ENCODE measurements at places on chromosomes 5 and 9.

- DNase-seq = no peak
These were observed 230.5 kb downstream of the NSG2 start for GRCh38 chr5:174275959-174276358.

DNA sequence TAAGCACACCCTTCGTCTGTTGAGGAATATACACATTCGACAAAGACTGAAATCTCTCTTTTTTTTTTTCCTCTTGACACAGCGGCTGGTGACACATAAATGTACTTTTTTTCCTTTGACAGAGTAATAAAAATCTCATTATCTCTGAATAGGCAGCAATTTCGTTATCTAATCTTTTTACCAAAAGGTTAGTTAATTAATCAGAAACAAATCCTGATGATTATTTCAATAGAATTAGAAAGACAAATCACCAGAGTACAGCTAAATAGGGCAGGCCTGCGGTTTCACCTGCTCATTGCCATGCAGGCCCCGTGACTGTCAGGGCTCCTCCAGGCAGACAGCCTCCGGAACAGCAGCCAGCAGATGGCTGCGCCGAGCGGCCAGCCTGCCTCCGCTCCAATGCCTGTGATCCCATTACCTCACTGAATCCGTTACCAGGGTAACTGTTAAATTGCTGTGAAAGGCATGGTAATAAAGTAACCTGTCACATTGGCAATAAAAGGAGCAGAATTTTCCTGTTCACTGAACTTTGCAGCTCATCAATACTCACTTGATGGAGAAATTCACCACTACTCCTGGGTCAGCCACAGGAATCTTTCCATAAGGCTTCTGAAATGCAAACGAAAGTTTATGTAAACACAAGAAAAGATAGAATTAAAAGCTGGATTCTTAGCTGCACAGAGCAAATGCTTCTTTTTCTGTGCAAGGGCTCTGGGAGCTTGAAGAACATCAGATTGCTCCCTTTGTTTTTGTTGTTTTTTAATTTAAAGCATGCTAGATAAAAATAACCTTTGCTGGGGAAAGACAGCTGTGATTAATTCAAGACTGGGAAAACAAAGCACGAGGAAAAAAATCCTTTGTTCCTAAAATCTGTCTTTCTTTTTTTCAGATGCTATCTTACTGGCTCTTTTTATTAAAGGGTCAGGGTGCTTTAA, 666.4 kb upstream of the ZNF608 start:
- no peak for DNase-seq

DNA sequence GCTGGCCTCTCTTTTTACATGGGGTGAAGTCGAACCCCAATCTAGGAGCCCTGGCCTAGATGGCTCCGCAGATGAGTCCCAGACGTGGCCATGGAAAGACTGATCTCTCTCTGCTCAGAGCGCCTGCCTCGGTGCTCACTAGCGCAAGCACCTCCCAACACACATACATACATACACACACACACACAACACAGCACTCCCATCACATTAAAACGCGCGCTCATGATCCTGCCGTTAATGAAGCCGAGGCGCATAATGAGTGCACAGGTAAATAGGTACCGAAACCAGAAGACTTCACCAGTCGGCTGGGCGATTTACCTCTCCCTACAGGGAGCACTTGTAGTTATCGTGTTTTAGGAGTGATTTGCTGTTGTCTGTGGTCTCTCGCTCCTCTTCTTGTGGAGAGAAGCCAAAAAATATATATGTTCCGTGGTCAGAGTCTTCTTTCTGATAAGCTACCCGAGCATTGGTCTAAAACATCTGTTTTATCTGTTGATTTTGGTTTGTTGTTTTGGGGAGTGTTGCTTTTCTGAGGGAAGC, 207.7 kb downstream of the MEF2C start:
- no peak for DNase-seq

GRCh38 chr9:125997196-125997823, 250.1 kb downstream of the PBX3 start:
- DNase-seq = no peak

DNA sequence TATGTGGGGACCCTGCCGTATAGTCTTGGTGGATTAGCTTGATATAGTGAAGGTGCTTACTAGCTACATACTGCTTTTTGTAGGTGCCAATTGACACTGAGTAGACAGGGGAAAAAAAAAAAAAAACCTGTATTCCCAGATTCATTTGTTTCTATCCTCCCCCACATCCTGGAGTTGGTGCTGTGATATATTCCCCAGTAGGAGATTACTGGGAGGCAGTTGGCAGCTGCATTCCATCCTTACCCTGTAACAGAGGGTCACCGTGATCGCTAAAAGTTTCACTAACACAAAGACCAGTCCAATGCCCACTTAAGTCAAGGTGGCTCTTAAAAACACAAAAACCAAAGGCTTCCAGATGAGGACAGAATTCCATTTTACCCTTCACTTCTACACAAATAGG, 27.4 kb upstream of the TOMM5 start:
- DNase-seq = no peak

DNA sequence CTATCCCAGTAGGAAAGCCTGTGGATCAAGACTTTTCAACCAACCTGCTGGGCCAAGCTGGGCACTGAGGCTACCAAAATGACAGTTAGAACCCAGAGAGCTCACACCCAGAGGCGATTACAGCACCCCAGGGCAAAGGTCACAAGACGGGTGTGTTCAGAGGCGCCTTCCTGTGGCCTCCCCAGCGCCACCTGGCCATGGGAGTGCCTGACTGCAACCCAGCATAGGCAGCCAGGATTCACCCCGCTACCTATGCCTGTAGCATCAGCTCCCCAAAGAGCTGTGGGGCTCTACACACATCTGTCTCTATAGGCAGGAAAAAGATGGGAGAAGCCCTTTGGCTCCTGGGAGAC, 33.5 kb downstream of the PDGFRB start:
- peak; percentile 82 for DNase-seq

- DNase-seq = no peak
These were observed 206.2 kb downstream of the DCP2 start for GRCh38 chr5:113182658-113183344.

GRCh38 chr9:134049772-134050588, 17.8 kb downstream of the BRD3 start:
- DNase-seq = no peak

- DNase-seq = no peak
These were observed 70.5 kb upstream of the GFPT2 start for GRCh38 chr5:180423598-180423997.

- no peak for DNase-seq
These were observed 24.2 kb downstream of the TRIO start for GRCh38 chr5:14167211-14167845.

- no peak for DNase-seq
These were observed 8.9 kb downstream of the B4GALT1 start for GRCh38 chr9:33157960-33158842.

DNA sequence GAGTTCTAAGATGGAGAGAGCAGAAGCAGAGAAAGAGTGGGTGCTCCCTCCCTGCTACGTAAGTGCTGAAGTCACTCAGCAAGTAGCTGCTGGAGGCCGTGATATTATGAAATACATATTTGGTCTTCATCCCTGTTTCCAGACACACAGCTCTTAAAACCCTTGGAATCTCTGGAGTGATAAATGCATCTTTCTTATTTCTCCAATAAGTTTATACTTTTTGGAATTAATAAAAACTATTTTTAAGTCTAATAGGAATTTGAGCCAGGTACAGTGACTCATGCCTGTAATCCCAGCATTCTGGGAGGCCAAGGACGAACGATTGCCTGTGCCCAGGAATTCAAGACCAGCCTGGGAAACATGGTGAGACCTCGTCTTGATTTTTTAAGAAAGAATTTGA, 60.6 kb downstream of the AUH start:
- DNase-seq = no peak

GRCh38 chr5:95779611-95780010, 42.9 kb downstream of the GLRX start:
- no peak for DNase-seq

GRCh38 chr9:93093127-93093876, 2.7 kb upstream of the CARD19 start:
- no peak for DNase-seq

DNA sequence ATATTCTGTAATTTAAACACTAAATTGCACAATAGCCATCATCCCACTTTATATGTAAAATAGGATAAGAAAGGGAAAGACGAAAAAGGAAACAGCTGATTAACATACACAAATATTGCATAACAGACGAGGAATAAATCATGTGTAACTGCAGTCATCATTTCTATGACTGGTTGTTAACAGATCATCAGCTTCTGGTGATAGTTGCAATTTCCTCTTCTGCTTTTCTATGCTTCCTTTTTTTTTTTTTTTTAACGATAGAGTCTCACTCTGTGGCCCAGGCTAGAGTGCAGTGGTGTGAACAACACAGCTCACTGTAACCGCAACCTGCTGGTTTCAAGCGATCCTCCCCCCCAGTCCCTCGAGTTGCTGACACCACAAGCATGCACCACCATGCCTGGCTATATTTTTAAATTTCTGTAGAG, 22.5 kb upstream of the JAKMIP2 start:
- DNase-seq = no peak

DNA sequence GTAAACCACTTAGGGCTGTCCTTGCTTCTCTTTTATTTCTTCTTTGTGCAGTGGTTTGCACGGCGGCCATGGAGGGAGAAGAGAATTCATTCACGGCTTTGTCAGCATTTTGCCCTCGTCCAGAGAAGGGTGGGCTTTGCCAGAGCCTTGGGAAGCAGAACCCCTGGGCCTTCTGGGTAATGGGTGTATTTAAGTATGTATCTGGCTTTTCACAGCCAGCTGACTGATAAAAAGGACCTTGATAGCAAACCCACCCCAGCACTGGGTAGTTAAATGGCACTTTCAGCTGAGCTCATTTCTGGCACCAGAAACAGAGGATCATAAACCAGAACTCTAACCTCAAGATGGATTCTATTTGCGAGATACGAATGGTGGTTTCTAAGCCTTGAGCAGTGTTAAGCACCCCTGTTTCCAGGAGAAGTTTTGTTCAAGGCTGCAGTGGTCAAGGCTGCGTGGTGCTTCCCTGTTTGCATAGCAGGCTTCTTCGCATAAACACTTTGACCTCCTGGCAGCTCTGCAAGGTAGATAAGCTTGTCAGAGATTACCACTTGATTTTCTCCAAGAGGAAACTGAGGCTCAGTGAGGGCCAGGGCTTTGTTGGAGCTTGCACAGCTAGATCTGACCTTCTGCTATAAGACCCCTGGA, 441.6 kb upstream of the KLF4 start:
- no peak for DNase-seq

- DNase-seq = no peak
These were observed 51.4 kb downstream of the CFAP77 start for GRCh38 chr9:132461281-132461896.

DNA sequence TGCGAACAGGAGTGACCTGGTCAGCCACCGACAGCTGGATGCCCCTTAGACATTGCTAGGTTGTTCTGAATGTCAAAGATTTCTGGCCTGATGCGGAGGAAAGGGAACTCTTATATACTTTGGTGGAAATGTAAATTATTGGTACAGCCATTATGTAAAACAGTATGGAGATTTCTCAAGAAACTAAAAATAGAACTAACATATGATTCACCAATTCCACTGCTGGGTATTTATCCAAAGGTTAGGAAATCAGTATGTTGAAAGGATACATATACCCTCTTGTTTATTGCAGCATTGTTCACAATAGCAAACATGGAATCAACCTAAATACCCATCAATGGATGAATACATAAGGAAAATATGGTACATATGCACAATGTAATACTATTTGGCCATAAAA, 31.8 kb downstream of the DMRT3 start:
- no peak for DNase-seq

DNA sequence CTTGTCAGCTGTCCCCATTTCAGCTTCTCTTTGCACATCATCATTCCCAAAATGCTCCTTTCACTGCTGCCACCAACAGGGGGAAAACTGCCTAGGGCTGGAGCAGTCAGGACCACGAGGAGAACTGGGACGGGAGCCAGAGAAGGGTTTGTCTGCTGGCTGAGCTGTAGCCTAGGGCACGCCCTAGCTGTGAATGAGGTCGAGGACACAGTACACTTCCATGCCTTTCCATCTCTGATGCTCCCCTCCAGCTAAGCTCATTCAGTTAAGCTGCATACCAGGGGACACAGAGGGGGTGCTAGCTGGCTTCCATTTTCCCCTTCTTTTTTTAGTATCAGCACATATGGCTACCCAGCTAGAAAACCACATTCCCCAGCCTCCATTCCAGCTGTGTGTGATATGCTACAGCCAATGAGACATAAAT, 64.7 kb downstream of the STK10 start:
- no peak for DNase-seq

DNA sequence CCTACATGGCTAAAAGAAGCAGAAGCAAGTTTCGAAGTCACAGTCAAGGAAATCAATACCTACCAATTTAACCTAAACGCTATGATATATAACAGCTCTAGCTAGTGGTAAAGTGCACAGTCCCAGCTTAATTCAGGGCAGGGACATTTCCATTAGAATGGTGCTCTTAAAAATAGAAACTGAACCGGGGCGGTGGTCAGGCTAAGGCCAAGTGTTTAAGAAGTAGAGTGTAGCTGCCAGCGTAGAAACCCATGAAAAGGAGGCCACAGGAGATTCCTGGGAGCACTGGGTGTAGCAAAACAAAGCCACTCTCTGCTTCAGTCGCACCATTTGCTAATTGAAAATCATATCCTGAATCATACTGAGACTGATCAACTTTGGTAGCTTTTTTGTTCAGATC, 28.8 kb downstream of the PPIC start:
- DNase-seq = no peak

Data from GM12891 (cell line).